ENCODE measurements at places on chromosomes 2 and 18.

GRCh38 chr2:126536605-126537200 lies 119.3 kb upstream of the GYPC start:
- DNase-seq = no peak

- DNase-seq = no peak
These were observed 439.6 kb upstream of the MMADHC start for GRCh38 chr2:150027164-150027563.

DNA sequence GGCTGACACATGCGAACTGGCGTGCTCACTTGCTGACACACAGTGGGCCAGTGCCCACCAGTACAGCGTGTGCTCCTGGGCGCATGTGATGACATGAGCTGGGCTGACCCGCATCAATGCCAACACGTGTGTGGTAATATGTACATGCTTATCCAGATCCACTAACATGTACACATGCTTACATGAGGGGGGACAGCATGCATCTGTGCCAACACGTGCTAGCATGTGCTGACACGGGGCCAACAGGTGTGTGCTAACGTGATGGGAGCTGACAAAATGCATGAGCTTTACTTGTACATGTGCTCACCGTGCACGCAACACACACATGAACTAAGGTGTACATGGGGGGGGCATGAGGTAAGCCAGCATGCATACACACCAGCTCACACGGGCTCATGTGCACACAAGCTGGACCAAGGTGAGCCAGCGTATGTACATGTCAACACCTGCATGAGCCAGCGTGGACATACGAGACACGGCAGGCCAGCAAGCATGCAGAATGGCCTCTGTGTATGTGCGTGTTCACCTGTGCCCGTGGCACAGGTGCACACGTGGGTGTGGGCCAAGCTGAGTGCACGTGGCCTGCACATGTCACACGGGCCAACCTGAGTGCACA lies 28.5 kb downstream of the GPC1 start:
- DNase-seq = no peak

GRCh38 chr2:30631051-30631671 lies 176.1 kb downstream of the CAPN13 start:
- no peak for DNase-seq

GRCh38 chr2:169683054-169683424 lies 11.2 kb downstream of the CFAP210 start:
- no peak for DNase-seq

- DNase-seq = no peak
These were observed 59.2 kb downstream of the IL1R2 start for GRCh38 chr2:102050854-102051391.

- DNase-seq = no peak
These were observed 30.5 kb downstream of the OLA1 start for GRCh38 chr2:174217869-174218268.

- DNase-seq = no peak
These were observed 6.3 kb upstream of the SIX3 start for GRCh38 chr2:44934983-44935728.

GRCh38 chr2:12277241-12278034 lies 439.3 kb upstream of the TRIB2 start:
- DNase-seq = peak; percentile 78

GRCh38 chr18:30280186-30280585 lies 762.4 kb downstream of the DSC3 start:
- no peak for DNase-seq

DNA sequence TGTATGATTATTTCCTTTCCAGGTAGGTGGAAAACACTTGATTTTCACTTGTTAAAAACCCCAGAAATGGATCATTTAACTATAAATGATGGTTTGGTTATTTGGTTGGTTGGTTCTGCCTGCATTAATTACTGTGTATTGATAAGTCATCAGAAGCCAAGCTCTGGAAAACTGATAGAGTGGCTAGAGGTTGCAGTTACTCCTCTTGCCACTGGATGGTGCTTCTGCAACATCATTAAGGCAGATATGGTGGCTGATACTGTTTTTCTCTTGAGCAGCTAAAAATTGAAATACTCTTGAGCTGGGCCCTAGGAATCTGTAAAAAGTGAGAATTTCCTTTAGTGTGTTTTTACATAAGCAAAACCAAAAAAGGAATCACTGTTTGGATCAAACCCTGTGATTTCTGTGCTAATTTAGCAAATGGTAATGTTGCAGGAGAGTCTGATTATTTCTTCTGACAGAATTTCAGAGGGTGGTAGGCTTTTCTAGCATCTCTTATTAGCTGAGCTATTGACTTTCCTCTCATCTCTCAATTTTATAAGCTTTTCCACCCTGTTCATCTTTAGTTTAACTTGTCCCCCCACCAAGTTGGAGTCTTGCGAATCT lies 54.3 kb downstream of the RAB10 start:
- DNase-seq = peak; percentile 67

DNA sequence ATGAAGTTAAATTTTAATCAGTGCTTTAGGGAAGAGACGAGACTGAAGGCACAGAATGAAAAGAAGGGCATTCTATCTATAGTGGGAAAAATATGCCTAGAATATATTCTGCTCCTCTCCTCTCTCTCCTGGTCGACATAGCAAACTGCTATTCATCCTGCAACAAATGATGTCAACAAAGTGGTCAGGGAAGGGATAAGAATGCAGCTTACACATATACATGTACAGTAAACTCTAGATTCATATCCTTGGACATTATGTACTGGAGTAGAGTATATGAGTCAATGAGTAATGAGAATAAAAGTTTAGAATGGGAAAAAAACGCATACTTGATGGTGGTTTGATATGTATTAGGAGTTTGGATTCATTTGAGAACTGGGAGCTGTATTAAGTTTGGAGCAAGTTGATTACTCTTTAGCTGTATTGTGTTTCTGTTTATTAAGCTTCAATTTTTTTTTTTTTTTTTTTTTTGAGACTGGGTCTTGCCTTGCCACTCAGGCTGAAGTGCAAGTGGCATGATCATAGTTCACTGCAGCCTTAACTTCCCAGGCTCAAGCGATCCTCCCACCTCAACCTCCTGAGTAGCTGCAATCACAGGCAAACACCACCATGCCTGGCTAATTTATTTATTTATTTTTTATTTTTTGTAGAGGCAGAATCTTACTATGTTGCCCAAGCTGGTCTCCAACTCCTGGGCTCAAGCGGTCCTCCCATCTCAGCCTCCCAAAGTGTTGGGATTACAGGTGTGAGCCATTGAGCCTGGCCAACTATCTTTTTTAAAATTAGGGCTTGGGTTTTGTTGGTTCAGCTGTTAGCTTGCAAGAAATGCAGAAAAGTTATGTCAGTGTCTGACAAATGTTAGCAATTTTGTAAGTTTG lies 53.8 kb downstream of the STAT1 start:
- no peak for DNase-seq

- DNase-seq = no peak
These were observed 53.6 kb downstream of the HK2 start for GRCh38 chr2:74887445-74887951.

GRCh38 chr2:795531-796041 lies 118.4 kb upstream of the TMEM18 start:
- no peak for DNase-seq

DNA sequence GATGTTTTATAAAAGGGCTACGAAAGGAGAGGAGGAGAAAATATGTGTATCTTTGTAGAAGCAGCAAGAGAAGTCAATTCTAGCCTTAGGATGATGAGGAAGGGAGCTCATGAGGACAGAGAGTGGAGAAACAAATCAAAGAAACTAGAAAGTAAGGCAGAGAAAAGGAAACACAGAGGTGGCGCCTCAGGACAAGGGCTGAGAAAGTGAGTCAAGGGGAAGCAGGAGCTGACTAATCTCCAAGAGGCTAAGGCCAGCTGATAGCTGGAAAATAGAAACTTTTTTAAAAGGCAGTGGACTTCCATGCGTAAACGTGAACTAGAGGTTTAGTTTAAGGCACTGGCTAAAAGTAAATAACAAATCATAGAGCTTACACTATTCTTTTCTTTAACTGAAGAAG lies 173.3 kb downstream of the ANKRD44 start:
- DNase-seq = no peak

GRCh38 chr2:222780051-222780450 lies 80.8 kb upstream of the ACSL3 start:
- no peak for DNase-seq

Data from erythroblast (primary cell).